ENCODE measurements at places on chromosomes 6 and 20.

DNA sequence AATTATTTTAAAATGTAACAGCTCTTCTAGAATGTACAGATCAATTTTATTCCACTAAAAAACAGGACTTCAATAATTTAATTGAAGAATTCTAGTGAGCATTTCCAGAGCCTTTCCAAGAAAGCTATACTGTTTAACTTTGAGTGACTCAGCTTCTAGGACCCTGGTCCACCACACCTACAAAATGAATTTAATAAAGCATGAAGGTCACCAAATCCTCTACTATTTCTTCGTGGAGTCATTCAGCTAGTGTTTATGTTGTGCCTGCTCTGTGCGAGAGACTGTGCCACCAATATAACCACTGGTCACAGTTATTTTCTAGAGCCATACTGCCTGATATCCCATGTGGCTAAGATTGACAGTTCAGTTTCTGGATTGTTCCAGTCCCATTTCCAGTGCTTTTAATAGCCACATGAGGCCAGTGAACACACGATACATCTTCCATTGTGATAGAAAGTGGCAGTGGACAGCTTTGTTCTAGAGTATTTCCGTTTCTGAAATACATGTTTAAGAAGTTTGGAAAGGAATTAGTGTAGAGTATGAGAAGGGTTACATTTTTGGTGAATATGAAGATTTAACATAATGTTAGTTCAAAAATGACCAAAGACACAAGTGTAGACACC, 160.7 kb downstream of the MTHFD1L start:
- DNase-seq: no peak

DNA sequence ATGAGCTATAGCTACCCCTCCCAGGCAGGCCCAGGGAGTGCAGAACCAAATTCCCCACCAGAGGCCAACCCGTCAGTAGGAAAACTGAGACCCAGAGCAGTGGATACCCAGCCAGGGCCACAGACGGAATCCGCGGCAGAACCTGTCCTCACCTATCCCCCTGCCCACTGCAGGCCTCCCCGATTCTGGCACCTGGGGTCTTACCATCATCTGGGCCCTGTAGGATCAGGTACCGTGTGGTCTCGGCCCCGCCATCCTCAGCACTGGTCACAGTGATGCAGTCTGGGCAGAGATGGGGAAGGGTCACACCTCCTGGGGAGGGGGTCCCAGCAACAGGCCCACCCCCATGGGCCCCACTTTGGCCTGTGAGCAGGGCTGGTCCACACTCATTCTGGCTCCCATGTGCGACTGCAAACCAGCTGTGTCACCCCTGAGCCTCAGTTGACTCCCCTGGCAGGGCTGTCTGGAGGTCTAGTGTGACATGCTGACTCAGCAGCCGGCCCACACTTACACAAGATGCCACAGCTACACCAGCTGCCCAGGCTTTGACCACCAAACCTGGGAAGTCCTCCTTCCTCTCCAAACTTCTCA, 3.8 kb downstream of the ZNF335 start:
- no peak for DNase-seq

- DNase-seq: peak; percentile 41
These were observed 34.7 kb upstream of the MICB start for GRCh38 chr6:31462964-31463870.

DNA sequence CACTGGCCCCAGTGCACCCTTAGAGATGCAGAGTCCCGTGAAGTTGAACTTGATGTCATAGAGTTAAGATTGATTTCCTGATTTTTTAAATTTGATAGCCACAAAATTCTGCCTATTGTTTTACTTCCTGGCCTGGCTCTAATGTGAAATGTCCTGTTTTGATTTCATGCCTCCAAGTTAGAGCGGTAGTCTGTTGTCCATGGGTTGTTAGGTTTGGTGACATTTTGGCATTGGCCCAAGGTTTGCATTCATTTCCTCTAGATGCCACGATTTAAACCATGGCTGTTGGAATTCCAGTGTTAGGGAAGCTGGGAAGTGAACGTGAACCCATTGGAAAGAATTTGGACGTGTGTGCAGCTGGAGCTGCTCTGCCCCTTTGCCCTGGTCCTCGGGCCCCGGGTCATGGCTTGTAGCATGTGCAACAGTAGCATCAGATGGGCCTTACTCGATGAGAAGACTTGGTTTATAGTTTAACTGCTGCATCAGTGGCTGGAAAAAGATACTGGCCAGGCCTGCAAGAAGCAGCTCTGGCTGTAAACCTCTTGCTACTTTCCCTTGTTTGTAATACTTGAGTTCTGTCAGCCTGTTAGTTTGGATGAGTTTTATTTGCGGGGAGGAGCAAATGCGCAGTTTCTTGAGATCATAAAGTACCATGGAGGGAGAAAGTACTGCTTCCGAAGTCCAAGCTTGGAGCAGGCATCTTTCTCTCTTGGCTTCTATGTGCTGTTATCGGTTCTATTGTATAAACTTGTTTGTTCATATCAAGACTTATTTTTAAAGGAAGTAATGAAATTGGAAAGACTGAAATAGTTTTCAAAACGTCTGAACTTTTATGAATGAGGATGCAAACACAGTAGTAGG, 121.4 kb upstream of the CLDN20 start:
- DNase-seq: no peak

- peak; percentile 2 for DNase-seq
These were observed 1.5 kb upstream of the CRIP3 start for GRCh38 chr6:43310134-43310533.

GRCh38 chr20:48662711-48663110, 165.1 kb downstream of the PREX1 start:
- no peak for DNase-seq

GRCh38 chr6:43122146-43122545, 46.0 kb downstream of the PTK7 start:
- no peak for DNase-seq

DNA sequence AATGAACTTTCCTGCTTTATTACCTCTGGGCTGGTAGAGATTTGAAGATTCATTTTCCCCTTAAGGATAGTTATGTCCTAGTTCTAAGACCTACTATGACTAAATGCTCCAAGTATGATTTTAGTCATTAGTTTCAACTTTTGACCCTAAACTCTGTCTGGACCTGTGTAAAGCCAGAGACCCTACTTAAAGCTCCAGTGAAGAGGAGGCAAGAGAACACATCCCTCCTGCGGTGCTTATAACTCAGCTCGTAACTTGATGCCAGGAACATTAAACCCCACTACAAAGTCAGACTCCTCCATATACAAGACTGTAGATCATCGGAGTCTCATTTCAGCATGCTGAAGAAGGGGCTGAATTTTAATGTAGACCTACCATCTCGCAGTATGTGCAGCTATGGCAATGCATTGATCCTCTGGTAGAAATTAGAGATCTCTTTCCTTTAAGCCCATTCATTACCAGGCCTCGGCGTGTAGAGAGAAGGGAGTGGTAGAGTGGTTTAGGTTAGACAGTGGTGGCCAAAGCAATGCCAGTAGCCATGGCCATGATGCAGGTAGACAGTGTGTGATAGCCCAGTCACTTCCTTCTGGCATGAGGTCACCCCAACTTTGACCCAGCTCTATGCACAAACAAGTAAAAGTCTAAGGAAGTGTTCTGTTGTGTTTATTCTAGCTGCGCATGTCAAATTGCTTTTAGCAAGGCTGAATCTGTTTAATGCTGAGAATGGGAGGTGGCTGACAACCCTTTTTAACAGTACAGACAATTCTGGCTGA, 34.8 kb upstream of the MYB start:
- DNase-seq: peak; percentile 78

- no peak for DNase-seq
These were observed 144.8 kb downstream of the TTLL2 start for GRCh38 chr6:167469672-167470071.

GRCh38 chr6:13550656-13551055, 23.7 kb upstream of the SIRT5 start:
- no peak for DNase-seq

DNA sequence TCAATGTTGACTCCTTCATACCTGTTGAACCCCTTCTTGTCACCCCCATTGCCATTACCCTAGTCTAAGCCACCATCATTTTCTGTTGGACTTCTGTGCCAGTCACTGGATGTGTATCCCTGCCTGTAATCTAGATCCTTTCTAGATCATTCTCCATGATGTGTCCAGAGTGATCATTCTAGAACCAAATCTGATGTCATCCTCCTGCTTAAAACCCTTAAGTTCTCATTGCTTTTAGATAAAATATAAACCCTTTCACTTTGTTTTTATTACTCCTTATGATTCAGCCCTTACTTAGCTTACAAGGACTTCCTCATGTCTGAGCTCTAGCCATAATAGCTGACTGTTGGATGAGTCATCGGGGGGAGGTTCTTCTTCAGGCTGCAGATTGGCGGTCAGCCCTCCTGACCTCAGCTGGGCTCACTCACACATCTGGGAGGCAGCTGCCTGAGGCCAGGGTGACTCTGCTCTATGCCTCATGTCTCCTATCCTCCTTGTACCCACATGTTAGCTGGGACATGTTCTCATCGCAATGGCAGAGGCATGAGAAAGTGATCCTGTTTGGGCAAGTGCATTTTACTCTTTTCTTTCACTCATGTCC, 287.6 kb downstream of the ESR1 start:
- peak; percentile 99 for DNase-seq

- DNase-seq: no peak
These were observed 57.1 kb upstream of the MAP7 start for GRCh38 chr6:136607204-136607931.

DNA sequence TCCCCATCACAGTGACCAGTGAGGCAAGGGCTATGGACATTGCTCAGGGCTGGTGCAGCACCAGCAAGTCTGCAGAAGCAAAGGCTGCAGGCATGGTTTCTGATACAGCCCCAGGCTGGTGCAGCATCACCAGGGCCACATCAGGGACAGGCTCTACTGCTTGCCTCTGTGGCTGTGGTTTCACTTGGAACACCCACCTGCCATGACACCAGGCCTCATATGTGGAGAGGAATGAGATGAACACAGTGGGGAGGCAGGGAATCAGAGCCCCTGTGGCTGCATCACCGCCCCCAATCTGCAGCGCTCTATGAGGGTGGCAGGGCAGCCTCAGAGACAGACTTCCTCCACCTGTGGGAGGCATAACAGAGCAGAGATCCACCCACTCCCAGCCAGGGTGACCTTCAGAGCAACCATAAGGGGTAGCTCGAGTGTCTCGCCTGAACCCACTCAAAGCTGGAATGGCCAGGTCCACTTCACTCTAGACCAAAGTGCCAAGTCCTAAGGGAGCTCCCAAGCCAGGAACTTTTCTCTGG, 7.9 kb downstream of the RING1 start:
- DNase-seq: no peak

- DNase-seq: no peak
These were observed 199.9 kb downstream of the CDH4 start for GRCh38 chr20:61451953-61452352.

GRCh38 chr6:123997223-123997622, 193.6 kb downstream of the NKAIN2 start:
- peak; percentile 1 for DNase-seq

- DNase-seq: peak; percentile 4
These were observed 98.2 kb downstream of the QRSL1 start for GRCh38 chr6:106727480-106728149.

- DNase-seq: no peak
These were observed 69.3 kb downstream of the FAM229B start for GRCh38 chr6:112156668-112157067.

DNA sequence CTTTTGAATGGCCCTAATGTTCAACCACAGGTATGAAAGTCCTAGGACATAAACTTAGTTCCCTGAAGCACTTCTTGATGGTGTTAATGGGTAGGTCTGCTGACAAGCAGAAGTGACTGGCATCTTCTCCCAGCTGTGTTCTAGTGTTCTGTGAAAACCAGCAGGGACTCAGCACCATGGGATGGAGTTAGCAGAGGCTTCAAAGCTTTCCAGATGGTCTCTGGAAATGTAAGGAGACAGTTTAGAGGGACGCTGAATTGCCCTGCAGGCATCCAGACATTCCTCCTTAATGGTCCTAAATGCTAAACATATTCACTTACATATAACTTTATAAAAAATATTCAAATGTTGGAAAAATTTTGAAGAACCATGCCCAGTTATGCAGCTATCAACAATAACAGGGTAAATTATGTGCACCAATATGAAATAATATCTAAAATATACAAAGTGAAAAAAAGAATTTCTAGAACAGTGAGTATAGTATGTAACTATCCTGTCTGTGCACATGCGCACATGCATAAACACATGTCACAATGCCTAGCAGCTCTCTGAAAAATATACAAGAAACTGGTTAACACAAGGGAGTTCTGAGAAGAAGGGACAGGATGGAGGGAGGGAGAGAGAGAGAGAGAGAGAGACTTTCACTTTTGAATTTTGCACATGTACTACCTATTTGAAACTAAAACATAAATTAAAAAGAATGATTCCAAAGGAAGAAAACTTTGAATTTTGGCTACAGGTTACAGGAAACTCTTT, 87.2 kb downstream of the PRDM1 start:
- DNase-seq: no peak

DNA sequence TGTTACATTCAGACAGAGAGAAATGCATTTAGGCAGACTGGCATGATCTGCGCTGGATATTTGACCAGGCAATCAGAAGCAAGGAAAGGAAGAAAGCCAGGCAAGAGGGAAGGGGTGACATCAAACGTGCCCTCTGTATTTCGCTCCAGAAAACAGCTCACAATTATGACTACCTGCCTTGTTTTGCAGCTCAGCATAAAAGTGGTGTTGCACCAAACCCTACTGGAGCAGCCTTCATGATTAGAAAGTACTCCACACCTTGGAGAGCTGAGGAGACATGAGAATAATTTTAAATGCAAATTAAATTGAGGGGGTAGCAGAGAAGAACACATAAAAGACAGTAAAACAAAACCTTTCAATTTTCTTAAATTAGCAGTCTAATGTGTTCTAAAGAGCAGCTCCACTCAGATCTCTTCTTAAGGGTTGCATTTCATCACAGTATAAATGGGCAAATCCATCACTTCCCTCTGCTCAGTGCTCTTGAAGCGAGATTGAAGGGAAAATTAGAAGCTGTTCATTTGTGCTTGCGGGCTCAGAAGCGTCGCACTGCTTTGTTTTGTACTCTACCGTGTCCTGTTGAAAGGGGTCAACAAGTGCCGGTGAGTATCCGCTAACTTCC, at the start of gene PHACTR1:
Gene PHACTR1, plus strand, starts transcription at position 470 of the 619 bp plus-strand sequence.
- DNase-seq: no peak

GRCh38 chr20:21394551-21394950, 2.8 kb downstream of the NKX2-4 start:
- DNase-seq: no peak

DNA sequence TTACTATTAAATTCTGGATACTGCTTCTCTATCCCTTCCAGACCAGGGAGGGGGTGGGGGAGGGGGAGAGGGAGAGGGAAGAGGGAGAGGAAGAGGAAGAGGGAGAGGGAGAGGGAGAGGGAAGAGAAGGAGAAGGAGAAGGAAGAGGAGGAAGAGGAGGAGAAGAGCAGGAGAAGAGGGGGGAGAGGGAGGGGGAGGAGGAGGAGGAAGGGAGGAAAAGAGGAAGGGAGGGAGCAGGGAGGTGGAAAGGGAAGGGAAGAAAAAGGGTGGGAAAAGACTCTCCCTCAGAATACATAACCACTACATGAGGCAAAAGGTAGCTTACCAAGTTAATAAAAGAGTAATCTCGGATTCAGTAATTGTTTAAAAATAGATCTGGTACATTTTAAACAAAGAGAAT, 46.0 kb downstream of the FAM184A start:
- no peak for DNase-seq

DNA sequence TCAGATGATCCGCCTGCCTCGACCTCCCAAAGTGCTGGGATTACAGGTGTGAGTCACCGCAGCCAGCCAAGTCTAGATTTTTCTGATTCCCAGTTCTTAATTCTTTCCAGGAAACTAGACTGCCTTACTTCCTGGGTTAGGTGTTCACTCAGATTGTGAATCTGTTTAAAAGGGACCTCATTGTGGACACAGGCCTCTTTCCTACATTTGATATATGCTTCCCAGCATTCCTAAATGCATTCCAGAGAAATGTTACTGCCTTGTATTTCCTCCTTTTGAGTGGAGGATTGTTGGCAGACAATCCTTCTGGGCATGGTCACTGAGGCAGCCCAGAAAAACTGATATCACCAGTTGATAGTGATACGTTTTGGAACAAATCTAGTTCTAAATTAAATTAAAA, 15.7 kb downstream of the TMEM181 start:
- DNase-seq: no peak

All from fibroblast of skin of scalp (primary cell).